ENCODE measurements at places on chromosomes 5 and 9. TPM values are rescaled to one million over a fixed set of nuclear protein-coding genes. Genes with fewer than 3 reads are reported as not detected.

The SLC4A9 gene
- total RNA-seq = not detected

The SPATA31D4 gene
- not detected for total RNA-seq

The SLC36A1 gene
- total RNA-seq = 11.1 TPM

The TJP2 gene
- 50.4 TPM for total RNA-seq

The PCDHGC3 gene
- 144 TPM for total RNA-seq

The PRUNE2 gene
- total RNA-seq = 0.13 TPM

The BARX1 gene
- not detected for total RNA-seq

The IL3 gene
- total RNA-seq = not detected

The AK3 gene
- 43.7 TPM for total RNA-seq

The GPX8 gene
- total RNA-seq = 211 TPM

The GABRA1 gene
- not detected for total RNA-seq

The FBP2 gene
- total RNA-seq = not detected

The FBXO38 gene
- total RNA-seq = 27.5 TPM

The THBS4 gene
- total RNA-seq = 0.73 TPM

The ECM2 gene
- total RNA-seq = 0.39 TPM

The LRRC19 gene
- total RNA-seq = not detected

The ZCCHC7 gene
- 18.6 TPM for total RNA-seq

GRCh38 chr5:40430101-40430710 is 249.5 kb upstream of the PTGER4 start:
- H3K27ac ChIP-seq = no peak overlapping the region
- H3K27me3 ChIP-seq = peaks cover 6% of the 10 kb centered on the region
- H3K36me3 ChIP-seq = peaks cover 2% of the 10 kb centered on the region

DNA sequence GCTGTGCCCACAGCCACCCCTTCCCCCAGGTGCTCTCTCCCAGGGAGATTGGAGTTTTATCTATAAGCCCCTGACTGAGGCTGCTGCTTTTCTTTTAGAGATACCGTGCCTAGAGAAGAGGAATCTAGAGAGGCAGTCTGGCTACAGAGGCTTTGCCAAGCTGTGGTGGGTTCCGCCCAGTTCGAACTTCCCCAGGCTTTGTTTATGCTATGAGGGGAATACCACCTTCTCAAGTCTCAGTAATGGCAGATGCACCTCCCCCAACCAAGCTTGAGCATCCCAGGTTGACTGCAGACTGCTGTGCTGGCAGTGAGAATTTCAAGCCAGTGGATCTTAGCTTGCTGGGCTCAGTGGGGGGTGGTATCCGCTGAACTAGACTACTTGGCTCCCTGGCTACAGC is 157.4 kb downstream of the CAAP1 start:
- H3K27ac ChIP-seq = no peak overlapping the region
- no peaks in the 10 kb centered on the region for H3K4me1 ChIP-seq
- H3K36me3 ChIP-seq = no peaks in the 10 kb centered on the region
- H3K27me3 ChIP-seq = no peaks in the 10 kb centered on the region
- no peak overlapping the region for H3K4me3 ChIP-seq

DNA sequence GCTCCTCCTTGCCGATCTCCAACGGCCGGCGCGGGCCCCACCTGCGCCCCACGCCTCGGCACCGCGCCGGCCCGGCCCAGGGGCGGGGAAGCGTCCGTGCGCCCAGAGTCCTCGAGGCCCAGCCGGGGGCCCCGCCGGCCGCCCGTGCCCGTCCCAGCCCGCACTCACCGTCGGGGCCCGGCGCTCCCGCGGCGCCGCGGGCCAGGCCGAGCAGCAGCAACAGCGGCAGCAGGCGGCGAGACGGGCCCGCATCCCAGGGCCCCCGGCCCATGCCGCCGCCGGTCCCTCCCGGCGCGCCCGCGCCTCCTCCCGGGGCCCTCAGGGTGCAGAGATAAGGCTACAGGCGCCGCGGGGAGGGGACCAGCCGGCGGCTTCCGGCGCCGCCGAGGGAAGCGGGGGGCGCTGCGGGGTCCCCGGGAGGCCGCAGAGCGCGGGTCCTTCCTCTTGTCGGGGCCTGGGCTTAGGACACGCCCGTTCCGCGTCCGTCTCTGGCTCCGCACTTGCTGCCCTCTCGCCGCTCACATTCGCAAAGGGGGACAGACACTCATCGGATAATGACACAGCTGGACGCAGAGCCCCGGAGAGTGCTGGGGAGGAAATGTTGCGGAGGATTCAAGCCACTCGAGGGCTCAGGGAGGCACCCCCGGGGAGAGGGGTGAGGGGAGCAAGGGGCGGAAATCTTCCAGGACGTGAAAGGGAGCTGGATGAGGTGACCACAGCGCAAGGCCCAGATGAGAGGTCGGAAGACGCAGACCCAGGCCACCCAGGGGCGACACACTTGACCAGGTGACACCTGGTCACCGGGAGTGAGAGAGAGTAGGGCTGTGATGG is at the start of gene SUSD1:
SUSD1 (minus strand) TSS at position 333 of the 831 bp plus-strand sequence; CDS start at position 271, 62 bp downstream.
- peaks cover 17% of the 10 kb centered on the region for H3K36me3 ChIP-seq
- H3K27me3 ChIP-seq = peaks cover 8% of the 10 kb centered on the region
- H3K27ac ChIP-seq = peak within 1 kb of the TSS; percentile 81
- peak within 1 kb of the TSS; percentile 88 for H3K4me3 ChIP-seq
- H3K4me1 ChIP-seq = peaks cover 21% of the 10 kb centered on the region

GRCh38 chr9:38061326-38061977 is 7.6 kb downstream of the SHB start:
- H3K4me1 ChIP-seq = peaks cover 92% of the 10 kb centered on the region
- peaks cover 23% of the 10 kb centered on the region for H3K36me3 ChIP-seq
- H3K27me3 ChIP-seq = peaks cover 5% of the 10 kb centered on the region
- no peak for DNase-seq
- H3K27ac ChIP-seq = peak overlapping the region; percentile 74

DNA sequence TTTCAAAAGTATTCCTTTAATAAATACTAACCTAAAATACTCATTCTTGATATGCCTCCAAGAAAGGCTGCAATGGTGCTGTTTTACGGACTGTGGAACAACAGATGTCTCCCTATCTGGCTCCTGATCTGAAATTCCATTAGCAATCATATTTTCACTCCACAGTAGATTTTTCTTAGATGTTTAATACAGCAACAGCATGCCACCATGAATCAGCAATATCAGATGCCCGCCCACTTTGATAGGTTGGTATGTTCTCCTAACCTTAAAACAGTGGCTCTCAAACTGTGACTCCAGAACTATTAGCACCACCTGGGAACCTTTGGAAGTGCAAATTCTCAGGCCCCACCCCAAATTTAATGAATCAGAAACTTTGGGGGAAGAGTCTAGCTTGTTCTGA is 110.2 kb downstream of the MLLT3 start:
- H3K36me3 ChIP-seq = peaks cover 9% of the 10 kb centered on the region
- DNase-seq = peak; percentile 87
- peak overlapping the region; percentile 52 for H3K4me3 ChIP-seq
- peaks cover 2% of the 10 kb centered on the region for H3K27me3 ChIP-seq
- H3K27ac ChIP-seq = peak overlapping the region; percentile 80

DNA sequence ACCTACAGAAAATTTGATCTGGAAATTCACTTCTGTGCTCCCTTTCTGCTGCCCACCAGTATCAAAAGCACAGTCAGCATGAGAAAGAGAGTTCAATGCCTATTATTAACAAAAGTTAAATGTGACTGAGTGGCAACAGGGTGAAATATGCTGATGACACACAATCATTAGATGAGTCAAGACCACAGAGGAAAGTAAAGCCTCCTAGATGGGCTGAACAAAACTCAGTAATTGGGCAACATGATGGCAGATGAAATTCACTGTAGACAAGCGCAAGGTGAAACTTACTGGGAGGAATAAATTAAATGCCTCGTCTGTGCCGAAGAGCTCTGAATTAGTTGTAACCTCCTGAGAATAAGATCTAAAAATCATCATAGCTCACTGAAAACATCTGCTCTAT is 752.8 kb downstream of the IRX1 start:
- no peak overlapping the region for H3K27ac ChIP-seq
- H3K36me3 ChIP-seq = peaks cover 11% of the 10 kb centered on the region
- peaks cover 2% of the 10 kb centered on the region for H3K27me3 ChIP-seq
- no peak overlapping the region for H3K4me3 ChIP-seq
- no peak for DNase-seq
- no peaks in the 10 kb centered on the region for H3K4me1 ChIP-seq

GRCh38 chr9:121839726-121840500 is 188.5 kb downstream of the DAB2IP start:
- H3K4me3 ChIP-seq = no peak overlapping the region
- H3K27ac ChIP-seq = no peak overlapping the region
- peaks cover 33% of the 10 kb centered on the region for H3K4me1 ChIP-seq
- peaks cover 8% of the 10 kb centered on the region for H3K36me3 ChIP-seq
- no peak for DNase-seq

DNA sequence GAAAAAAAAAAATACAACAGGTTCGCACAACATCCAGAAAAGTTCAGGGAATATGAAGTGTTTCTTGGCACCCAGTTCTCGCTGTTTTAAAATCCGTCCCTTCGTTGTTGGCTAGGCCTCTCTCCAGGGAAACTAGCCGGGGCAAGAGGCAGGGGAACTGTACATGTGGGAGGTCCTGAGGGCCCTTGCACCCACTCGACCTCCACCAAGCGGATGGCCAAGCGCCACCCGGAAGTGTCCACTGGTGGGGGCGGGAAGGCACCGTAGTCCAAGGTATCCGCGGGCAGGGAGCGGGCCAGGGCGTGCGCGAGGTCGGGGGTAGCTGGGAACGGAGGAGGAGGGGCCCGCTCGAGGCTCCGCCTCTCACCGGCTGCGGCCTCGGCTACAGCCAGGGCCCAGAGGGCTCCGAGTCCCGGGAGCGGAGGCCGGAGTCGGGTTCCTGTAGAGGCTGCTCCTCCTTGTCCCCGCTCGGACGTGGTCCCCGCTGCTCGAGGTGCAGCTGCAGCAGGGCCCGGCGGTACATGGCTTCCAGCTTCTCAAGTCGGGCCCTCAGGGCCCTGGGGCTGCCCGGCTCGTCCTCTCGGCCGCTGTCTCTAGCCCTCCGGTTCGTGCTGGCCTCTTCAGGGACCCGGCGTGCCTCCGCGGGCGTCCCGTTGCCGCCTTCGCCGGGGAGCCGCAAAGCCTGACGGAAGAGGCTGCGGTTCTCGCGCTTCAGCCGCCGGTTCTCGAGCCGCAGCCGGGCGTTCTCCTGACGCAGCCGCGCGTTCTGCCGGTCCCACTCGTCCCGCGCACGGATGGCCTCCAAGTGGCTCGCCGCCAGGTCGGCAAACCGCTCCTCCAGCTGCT is 720 bp downstream of the TUSC1 start:
- no peaks in the 10 kb centered on the region for H3K27me3 ChIP-seq
- H3K36me3 ChIP-seq = no peaks in the 10 kb centered on the region
- DNase-seq = no peak
- peak overlapping the region; percentile 70 for H3K27ac ChIP-seq

DNA sequence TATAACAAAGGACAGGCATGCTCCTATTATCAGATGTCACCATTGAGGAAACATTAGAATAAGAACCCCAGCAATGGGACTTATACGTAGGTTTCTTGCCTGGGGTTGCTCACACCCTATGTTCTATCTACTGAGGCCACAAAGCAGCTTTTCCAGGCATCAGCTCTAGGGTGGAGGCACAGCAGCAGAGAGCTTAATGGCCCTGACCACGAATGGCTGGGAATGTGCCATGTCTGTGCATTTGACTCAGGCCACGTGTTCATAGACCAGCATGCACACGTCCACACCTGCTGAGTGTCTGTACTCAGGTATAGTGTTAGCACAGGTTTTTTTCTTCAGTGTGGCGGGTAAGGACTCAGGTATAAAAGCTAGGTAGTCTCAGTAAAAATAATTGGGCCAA is 129.4 kb downstream of the AOPEP start:
- no peaks in the 10 kb centered on the region for H3K27me3 ChIP-seq
- H3K4me3 ChIP-seq = no peak overlapping the region
- H3K27ac ChIP-seq = no peak overlapping the region

- no peaks in the 10 kb centered on the region for H3K27me3 ChIP-seq
- peaks cover 62% of the 10 kb centered on the region for H3K4me1 ChIP-seq
- H3K4me3 ChIP-seq = peak overlapping the region; percentile 21
- DNase-seq = peak; percentile 30
- H3K27ac ChIP-seq = peak overlapping the region; percentile 64
These were observed 8.0 kb downstream of the PDCD1LG2 start for GRCh38 chr9:5518171-5518936.

DNA sequence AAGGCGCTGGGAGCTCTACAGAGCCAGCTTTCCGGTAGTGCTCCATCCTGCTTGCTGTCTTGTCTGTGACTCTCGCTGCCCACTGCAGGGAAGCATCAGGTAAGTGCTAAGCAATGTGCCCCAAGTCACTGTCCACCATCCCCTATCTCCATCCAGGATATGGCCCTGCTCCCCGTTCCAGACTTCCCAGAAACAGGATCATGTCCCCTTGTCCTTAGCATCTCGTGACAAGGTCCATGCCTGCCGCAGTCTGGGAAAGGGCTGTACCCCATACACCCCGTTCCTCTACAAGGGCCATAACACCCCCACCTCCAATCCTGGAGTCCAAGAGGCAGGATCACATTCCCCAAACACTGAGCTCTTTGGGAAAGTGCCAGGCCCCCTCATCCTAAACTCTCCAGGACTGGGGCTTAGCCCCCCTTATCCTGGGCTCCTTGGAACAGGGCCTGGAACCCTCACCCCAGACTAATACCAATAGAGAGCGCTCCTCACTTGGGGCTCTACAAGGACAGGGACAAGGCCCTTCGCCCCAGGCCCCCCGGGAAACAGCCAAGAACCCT is 566 bp downstream of the RPP25L start:
- H3K27me3 ChIP-seq = no peaks in the 10 kb centered on the region
- DNase-seq = no peak
- peaks cover 3% of the 10 kb centered on the region for H3K36me3 ChIP-seq
- peak overlapping the region; percentile 93 for H3K4me3 ChIP-seq
- H3K4me1 ChIP-seq = peaks cover 18% of the 10 kb centered on the region
- H3K27ac ChIP-seq = peak overlapping the region; percentile 84

- H3K4me1 ChIP-seq = no peaks in the 10 kb centered on the region
- H3K36me3 ChIP-seq = no peaks in the 10 kb centered on the region
- no peak overlapping the region for H3K4me3 ChIP-seq
- peaks cover 16% of the 10 kb centered on the region for H3K27me3 ChIP-seq
- no peak overlapping the region for H3K27ac ChIP-seq
These were observed 331.5 kb downstream of the ARHGEF28 start for GRCh38 chr5:73957397-73958001.

DNA sequence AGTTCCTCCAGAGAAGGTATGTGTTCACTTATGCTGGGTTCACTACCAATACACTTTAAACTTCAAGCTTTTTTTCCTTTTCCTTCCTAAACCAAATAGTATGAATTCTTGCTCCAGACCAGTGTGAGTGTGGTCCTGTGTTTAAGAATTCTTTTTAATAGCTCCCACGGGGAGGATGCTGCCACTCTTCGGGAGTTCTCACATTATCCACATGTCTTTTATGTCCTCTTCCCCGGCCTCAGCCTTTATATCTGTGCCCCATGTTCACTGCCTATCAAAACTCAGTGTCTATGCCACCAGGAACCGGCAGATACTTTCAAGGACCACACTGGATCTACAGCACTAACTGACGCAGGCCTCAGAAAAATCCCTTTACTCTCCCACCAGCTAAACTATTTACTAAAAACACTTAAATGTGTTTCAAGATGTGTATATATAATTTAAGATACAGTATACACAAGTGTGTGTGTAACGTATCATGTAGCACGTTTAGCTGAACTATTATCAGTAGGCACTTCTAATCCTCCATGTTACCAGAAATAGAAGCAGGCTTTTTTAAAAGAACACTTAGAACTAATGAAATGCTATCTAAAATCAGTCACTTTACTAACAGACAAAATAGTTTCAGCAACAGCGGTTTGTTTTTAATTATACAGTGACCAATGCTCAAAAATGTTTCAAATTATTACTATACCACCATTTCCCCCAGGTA is 88.0 kb downstream of the PLPP1 start:
- H3K36me3 ChIP-seq = no peaks in the 10 kb centered on the region
- peaks cover 18% of the 10 kb centered on the region for H3K4me1 ChIP-seq
- H3K27ac ChIP-seq = no peak overlapping the region

- H3K27me3 ChIP-seq = no peaks in the 10 kb centered on the region
- H3K4me1 ChIP-seq = no peaks in the 10 kb centered on the region
- H3K27ac ChIP-seq = no peak overlapping the region
- H3K36me3 ChIP-seq = no peaks in the 10 kb centered on the region
These were observed 125.1 kb upstream of the SH3GL2 start for GRCh38 chr9:17453751-17454150.
